Activated CD4-positive, alpha-beta T cell treated with anti-CD3 and anti-CD28 coated beads, Interleukin-2, amount 50 U/mL, for 16 hours (primary cell): ENCODE measurements at places on chromosomes 5 and 9.
A peak's percentile ranks its signal among the peaks of the same experiment; 100 is the strongest.

DNA sequence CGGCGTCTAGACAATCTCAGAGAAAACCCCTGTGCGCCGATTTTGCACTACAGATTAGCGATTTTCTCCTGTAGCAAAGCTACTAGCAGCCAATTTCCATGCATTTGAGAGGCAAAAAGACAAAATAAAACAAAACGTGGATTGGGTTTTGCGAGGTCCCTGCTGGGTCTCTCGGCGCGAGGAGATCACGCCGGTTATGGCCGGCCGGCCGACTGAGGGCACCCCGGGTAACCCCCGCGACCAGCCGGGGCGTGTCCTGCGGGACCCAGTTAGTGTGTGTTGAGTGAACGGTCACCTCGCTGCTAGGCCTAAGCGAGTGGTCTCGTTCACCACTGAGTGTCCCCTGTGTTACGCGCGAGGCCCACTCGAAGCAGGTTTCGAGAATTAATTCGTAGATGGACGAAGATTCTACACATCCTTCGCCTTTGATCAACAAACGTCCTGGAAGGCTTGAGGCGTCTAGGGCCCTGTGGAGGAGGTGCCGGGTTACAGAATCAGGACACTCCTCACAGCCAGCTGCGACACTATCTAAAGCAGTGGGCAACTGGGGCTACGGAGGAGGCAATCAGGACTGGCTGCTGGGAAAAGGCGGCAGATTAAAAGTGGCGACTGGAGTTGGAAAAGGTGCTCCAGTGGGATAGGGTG is 764 bp upstream of the VDAC1 start:
- no peak for DNase-seq

DNA sequence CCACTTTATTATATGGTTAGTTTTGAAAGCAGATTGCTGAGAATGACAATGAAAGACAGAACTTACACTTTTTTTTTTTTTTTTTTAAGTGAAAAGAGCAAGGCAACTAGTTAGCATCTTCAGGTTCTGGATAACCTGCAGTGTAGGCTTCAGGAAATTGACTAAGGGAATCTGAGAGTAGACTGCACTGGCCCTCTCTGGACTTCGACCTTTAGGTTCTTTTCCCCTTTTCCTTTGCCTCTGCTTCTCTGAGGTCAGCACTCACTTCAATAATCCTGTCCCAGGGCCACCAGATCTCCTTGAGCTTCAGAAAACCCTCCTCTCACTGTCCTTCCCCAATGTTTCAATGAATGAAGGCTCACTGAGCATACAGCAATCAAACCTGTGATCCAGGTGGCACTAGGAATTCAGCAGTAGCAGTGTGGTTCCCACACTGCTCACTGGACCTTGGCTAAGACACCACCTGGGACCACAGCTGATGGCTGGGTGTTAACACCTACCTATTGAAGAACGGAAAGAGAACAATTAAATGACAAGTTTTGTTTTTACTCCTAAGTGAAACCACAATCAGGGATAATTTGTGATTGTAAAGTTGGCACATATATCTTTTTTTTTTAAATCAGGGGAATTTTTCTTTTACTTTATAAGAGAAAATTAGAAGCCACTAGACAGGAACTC is 85.8 kb upstream of the IL6ST start:
- DNase-seq, result no peak

DNA sequence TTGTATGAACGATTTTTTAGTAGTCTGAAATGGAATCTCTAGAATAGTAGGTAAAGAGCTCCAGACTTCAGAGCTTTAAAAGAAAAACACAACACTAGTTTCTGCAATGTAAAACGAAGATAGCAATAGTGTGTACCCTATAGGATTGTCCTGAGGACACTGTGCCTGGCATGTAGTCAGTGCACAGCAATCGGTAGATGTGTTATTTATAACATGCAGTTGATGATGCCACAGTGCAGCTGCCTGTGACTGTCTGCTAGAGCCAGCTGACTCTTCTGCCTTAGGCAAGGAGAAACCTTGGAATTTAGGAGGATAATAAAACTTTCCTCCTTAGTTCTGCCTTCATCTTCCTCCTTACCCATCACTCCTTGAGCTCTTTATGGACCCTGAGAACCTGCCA is 27.7 kb upstream of the TMOD1 start:
- DNase-seq, result no peak

DNA sequence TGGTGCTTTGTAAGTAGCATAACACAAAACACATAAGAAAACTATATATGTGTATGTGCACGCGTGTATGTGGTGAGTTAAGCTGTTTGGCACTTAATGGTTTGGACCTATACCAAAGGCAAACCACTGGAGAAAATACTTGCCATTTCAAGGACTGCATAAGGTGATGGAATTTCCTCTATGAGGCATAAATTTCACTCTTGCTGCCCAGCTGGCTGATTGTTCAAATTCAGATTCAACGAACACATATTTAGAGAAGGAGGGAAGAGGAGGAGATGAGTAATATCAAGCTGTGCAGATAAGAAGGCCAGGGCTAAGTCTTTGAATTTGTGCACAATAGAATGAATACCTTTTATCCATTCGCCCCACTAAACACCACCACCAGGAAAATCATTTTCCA is 470.6 kb upstream of the MPDZ start:
- no peak for DNase-seq

DNA sequence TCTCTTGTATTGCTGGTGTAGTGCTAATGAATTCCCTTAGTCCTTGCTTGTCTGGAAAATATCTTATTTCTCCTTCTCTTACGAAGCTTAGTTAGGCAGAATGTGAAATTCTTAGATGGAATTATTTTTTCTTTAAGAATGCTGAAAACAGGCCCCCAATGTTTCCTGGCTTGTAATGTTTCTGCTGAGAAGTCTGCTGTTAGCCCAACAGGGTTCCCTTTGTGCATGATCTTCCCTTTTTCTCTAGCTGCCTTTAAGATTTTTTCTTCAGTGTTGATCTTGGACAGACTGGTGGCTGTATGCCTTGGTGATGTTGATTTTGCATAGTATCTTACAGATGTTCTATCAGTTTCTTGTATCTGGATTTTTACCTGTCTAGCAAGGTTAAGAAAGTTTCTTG is 191.3 kb upstream of the DMRTA1 start:
- no peak for DNase-seq

DNA sequence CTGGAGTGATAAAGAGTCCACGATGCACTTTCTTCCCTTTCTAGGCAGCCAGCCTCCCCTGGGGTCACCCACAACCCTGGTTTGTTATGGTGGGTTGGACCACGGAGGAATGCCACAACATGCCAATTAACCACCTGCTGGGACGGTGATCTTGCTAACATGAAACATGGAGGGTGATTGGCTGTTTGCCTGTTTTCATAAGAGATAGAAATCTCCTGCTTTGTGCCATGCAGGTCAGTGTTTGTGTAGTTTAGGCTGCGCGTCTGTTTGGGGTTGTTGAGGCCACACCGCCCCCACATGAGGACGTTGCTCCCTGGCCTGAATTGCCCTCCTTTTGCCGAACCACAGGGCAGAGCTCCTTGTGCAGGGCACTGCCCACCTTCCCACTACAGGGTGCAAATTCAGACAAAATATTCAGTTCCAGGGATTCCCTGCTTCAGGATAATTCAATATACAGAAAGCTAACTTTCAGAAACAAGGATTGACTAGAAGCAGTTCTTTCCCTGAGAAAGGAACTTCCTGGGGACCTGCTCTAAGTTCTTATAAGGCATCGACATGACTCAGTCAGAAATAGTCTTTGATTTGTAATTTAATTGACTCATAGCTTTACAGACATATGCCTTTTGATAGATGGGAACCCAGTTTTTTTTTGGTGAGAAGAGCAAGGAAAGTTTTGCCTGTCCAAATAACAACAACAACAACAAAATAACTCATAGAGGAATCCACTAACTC is 427.6 kb downstream of the GADD45G start:
- DNase-seq, result no peak

- DNase-seq, result no peak
Measured at GRCh38 chr9:15670246-15670645, 117.4 kb downstream of the CCDC171 start.

DNA sequence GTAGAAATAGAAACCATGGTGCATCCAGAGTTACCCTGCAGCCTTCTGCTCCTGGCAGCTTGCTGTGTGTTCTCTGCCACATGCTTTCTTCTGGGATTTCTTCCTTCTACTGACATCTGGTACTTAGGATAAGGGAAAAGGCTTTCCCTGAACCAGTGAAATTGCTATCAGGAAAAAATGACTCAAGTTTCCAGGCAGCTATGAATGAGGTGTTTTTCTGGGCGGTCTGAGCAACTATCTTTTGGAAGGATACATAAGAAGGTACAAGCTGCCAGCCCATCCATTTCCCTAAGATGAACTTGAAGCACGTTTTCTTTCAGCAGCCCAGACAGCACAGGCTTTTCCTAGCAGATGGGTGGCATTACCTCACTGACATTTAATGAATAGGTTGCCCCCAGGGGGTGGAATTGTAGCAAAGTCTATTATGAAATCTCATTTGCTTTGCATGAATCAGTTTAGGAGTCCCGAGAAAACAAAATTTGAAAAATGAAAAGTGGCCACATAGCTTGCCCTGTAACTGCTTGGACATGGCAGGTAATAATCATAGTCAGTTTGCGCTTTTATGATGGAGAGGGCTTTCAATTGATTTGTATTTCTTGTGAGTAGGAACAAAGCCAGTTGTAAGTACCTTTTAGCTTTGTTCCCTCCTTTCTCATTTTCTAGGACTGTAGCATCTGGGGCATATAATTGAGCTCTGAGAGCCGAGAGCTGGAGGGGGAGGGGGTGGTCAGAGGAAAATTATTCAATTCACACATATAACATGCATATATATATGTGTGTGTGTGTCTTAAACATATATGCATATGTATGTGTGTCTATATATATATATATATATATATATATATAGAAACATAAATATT is 108.5 kb downstream of the C9orf152 start:
- no peak for DNase-seq

- DNase-seq, result peak; percentile 56
Measured at GRCh38 chr9:33817327-33818166, 587 bp downstream of the UBE2R2 start.

- peak; percentile 71 for DNase-seq
Measured at GRCh38 chr9:129987047-129987446, 55.9 kb downstream of the FNBP1 start.

DNA sequence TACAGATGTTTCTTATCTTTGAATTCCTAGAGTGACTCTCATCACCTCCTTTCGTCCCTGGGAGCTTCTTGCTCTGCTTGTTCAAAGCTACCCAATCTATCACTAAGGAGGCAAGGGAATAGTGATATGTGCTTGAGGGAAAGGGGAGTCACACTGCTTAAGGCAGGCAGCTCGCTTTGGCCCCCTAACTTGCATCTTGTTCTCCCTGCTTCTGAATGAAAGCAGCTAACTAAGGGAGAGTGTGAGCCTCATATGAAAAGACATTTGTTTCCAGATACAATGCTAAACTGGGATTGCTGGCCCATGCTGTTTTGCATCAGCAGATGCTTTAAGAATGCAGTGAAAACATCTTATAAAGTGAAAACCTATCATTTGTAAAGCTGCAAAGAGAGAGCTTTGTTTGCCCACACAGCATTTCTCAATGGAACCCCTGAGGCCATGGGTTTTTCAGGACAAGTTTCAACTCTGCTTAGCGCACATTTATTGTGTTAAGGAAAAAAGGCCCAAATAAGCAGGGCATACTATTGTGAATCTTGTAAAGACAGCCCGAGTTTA is 367.9 kb upstream of the ADAMTSL1 start:
- DNase-seq, result no peak

DNA sequence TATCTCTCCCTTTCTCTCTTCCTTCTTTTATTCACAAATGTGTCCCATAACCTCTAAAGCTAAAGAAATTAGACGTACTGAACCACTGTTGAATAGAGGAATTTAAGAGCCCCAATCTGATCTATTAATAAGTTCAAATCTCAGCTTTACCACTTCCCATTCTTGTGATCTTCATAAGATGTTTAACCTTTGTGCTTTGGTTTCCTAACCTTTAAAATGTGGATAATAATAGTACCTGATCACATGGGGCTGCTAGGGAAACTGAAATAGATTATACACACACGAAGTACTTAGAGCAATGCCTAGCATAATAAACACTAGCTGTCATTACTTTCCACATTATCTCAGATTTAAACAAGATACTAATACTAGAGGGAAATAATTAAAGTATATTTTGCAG is 324.3 kb upstream of the SEMA6A start:
- DNase-seq, result no peak

DNA sequence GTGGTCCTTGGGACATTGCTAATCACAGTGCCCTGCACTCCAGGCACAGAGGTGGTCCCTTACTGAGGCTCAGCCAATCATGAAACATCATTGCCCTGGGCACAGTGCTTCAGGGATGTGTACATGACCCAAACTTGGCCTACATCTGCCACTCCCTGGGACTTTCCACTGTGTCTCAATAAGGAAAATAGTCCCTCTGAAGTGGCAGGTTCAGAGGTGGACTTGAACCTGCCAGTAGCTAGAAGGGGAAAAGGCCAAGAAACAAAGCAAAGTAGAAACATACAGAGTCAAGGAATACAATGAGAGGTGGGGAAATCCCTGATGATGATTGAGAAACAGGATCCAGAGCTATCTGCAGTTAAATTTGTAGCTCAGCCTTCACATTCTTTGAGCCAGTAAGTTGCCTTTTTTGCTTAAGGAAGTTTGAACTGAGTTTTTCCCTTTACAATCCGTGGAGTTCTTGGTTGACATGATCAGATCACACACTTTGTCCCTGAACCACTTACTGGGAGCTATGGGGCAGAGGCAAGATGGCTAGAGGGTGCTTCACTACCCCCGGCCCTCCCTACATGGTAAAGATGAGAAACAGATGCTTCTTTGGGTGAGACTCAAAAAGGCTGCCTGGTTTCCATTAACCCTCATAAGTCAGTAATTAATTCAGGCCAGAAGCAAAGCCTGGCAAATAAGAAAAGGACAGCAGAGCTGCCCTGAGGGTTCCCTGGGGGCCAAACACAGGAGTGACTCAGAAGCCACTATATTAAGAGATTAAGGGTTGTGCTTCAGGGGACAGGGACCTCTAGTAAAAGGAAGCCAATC is 57.6 kb downstream of the SH3TC2 start:
- DNase-seq, result no peak

- no peak for DNase-seq
Measured at GRCh38 chr5:68225188-68225910, 9.8 kb downstream of the PIK3R1 start.

GRCh38 chr5:99129768-99130501 is 201.1 kb upstream of the CHD1 start:
- no peak for DNase-seq

DNA sequence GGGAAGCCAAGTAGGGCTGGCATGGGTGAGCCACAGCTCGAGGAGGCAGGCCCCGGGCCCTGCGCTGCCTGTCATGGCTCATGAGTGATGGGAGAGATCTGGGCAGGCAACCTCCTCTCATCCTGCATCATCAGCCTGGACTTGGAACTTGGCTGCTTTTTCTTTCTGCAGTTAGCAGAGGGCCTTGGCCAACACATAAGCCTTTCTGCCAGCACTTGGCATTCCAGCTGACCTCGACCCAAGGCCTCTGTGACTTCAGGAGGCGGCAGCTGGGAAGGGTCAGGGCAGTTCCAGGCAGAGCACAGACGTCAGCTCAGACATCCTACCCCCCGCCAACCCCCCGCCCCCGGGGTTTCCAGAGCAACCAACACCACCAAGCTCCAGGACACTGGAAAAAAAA is 7.6 kb downstream of the S1PR3 start:
- DNase-seq, result no peak

- DNase-seq, result no peak
Measured at GRCh38 chr5:691817-692528, 1.2 kb downstream of the TPPP start.

GRCh38 chr5:87361536-87362213 is 51.1 kb downstream of the CCNH start:
- DNase-seq, result no peak
